ENCODE measurements at places on chromosomes 6 and 20.

DNA sequence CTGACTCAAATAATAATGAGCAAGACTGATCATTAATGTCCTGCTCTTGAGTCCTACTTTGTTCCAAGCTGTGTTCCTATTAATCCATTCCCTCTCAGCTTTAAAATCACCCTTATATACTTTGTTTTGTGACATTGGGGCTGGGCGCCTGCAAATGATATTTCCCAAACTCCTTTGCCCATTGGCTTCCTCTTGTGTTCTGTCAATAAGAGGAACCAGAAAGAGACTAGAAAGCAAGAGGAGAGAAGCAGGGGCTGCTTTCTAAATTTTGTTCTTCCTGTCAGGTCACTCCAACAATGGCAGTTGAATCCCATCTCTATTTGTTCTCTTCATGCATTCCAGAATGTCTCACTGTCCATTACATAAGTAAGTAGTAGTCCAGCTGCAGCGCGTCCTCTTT, 21.6 kb upstream of the TRIM27 start:
- DNase-seq = no peak

DNA sequence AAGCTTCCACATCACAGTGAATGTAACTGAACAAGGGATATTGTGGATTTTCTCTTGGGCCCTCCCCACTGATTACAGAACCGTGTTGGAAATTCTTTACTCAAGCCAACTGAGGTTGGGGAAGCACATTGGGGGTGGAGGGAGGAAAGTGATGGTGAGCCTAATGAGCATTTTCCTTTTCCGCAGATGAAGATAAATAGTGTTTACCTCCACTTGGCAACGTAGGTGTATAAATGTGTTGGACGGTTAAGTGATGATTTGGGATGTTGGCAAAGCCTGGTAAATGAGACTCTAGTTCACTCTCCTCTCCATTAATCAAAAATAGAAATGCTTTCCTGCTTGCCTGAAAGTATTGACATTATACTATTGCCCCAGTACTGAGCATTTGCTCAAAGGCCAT, 27.1 kb upstream of the NRN1 start:
- no peak for DNase-seq

- no peak for DNase-seq
These were observed 137.6 kb downstream of the AIG1 start for GRCh38 chr6:143198312-143198711.

DNA sequence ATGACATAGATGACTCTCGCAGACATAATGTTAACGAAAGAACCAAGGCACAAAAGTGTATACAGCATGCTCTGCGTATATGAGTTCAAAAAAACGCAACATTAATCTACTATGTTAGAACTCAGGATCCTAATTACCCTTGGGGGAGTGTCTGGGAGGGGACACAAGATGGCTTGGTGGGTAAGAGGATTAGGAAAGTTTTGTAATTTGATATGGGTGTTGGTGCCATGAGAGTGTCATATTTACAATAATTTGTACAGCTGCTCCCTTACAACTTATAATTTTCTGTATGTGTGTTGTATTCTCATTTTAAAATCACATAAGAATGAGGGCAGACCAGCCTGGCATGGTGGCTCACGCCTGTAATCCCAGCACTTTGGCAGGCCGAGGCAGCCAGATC, 38.6 kb downstream of the TFEB start:
- no peak for DNase-seq

GRCh38 chr20:23228912-23229311, 121.7 kb upstream of the NXT1 start:
- DNase-seq = no peak

- no peak for DNase-seq
These were observed 22.0 kb upstream of the CCDC167 start for GRCh38 chr6:37521674-37522073.

DNA sequence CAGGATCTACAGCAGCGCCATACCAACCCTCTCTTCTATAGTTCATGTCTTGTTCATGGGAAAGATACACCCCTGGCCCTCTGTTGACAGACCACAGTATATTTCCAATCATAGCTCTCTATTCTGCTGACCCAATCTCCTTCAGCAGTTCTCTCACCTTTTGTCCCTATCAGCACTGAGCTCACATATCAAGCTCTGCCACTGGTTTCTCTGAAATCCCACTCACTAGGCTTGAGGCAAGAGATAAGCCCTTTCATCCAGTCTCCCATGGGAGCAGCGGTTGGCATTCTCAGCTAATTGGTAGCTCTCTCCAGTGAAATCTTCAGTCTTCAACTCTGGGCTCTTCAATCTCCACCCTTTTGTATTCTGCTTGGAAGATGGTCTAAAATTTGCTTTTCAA, 313.4 kb downstream of the GJA1 start:
- DNase-seq = no peak

DNA sequence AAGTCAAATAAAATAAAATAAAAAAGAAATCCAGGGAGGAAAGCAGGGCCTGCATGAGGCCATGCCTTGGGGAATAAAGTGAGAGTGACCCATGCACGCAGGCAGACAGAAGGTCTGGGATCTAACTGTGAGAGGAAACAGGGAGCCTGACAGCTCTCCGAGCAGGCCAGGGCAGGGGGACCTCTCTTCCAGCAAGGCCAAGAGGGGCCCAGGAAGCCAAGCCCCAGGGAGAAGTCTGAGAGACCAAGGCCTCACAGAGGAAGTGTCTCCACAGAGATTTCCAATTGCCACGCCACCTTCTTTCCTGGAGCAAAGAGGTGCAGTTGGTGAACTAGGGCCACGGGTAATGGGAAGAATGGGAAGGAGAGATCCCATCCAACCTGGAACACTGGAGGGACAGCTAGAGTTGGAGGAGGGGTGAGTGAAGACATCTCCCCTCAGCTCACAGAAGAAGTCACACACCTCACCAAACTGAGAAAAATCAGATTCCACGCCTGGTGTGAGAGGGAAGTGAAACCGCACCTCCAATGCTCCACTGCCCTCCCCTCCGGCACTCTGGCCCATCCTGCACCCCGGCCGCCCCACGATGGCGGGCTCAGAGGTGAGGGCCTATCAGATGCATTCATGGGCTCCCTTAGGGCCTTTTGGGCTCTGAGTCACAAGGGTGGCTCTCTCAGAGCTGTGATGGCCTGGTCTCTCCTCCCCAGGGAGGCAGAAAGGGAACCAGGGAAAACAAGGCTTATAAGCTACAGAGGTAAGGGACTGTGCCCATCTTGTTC, 25.1 kb upstream of the TAF8 start:
- DNase-seq = no peak

DNA sequence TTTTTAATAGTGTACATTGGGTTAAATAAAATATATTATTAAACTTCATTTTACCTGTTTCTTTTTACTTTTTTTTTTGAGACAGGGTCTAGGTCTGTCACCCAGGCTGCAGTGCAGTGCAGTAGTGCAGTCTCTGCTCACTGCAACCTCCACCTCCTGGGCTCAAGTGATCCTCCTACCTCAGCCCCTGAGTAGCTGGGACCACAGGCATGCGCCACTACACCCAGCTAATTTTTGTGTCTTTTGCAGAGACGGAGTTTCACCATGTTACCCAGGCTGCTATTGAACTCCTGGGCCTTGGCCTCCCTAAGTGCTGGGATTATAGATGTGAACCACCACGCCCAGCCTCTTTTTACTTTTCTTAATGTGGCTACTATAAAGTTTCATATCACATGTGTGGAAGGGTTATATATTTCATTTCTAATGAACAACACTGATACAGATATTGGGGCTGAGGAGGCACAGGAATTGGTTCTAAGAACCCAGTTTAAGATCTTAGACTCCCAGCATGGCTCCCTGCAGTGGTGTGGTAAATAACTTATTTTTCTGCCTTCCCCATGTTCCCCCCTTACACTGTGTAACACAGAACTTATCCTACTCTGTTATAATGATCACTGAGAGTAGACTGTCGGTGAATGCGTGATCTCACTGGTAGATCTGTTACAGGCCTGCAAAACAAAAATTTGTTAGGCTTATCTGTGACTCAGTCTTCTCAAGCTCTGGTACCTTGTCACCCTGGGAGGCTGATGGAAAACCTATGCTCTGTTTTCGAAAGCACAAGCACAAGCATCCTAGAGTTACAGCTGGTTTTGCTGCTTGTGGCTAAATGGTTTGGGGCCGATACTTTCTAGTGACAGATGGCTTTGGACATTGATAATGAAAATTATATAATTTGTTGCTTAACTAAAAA, 5.8 kb upstream of the ATXN1 start:
- DNase-seq = no peak

- no peak for DNase-seq
These were observed 1.7 kb downstream of the NUDT3 start for GRCh38 chr6:34390531-34391472.

DNA sequence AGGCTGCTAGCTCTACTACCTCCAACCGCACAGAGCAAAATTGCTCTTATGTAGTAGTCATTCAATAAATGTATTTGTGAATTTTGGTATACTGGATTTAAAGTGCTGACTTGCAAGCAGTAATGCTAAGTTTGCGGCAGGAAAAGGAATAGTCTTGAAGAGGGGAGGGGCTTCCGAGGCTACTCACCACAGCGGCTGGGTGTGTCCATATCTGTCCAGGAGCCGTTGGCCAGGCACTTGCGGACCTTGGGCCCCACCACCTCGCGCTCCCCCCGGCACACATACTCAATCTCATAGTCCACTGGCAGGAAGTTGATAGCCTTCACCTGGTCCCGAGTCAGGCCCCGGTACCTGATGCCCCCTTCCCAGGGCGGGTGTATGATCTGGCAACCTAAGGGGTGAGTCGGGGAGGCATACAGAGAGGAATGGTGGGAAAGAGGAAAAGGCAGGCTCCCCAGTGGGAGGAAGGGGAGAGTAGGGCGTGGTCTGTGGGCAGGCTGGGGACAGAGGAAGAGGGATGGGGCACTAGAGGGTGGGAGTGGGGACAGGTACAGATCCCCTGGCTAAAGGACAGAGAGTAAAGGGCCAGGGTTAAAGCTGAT, 1.7 kb downstream of the GABBR1 start:
- DNase-seq = no peak

GRCh38 chr20:2253256-2253655, 42.5 kb upstream of the TGM3 start:
- DNase-seq = no peak

GRCh38 chr6:166007349-166008263, 160.0 kb downstream of the TBXT start:
- no peak for DNase-seq

GRCh38 chr6:139250296-139251044, 41.3 kb downstream of the TXLNB start:
- peak; percentile 34 for DNase-seq
